ENCODE measurements at places on chromosomes 16 and 17. TPM values are rescaled to one million over a fixed set of nuclear protein-coding genes. Genes with fewer than 3 reads are reported as not detected.

The ADAM11 gene
- total RNA-seq = 0.32 TPM

The OTOP2 gene
- total RNA-seq = not detected

DNA sequence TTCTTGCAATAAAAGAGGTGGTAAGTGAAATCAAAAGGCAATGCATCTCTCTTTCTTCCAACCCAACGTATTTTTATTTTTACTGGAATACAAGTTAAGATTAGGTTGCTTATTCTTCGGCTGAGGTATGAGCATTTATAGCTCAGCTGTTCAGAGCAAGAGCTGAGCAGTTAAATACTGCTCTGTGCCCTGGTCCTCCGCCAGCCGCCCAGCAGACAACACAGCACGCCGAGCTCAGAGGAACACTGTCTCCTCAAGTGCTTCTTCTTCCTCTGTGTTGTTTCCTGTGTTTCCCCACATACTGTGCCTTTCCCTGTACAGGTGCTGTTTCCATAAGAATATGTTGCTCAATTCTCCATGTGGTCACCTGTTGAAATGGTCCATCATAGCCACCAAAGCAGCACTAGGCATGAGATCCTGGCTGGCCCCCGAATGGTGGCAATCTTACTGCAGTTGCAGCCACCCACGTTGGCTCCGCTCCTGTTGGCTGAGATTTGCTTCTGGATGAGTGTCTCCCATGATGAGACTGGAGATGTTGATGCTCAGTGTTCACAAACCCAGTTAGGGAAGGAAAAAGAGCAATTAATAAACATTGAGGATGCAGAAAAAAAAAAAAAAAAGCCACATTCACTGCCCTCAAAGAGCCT, 515.3 kb downstream of the GRIN2A start:
- DNase-seq = no peak

GRCh38 chr17:75138519-75138918, 7.0 kb upstream of the NT5C start:
- DNase-seq = no peak

GRCh38 chr16:88424587-88425235, 28.4 kb upstream of the ZFPM1 start:
- DNase-seq = no peak

- peak; percentile 38 for DNase-seq
Measured at GRCh38 chr16:1707193-1707790, 1.3 kb downstream of the MAPK8IP3 start.

DNA sequence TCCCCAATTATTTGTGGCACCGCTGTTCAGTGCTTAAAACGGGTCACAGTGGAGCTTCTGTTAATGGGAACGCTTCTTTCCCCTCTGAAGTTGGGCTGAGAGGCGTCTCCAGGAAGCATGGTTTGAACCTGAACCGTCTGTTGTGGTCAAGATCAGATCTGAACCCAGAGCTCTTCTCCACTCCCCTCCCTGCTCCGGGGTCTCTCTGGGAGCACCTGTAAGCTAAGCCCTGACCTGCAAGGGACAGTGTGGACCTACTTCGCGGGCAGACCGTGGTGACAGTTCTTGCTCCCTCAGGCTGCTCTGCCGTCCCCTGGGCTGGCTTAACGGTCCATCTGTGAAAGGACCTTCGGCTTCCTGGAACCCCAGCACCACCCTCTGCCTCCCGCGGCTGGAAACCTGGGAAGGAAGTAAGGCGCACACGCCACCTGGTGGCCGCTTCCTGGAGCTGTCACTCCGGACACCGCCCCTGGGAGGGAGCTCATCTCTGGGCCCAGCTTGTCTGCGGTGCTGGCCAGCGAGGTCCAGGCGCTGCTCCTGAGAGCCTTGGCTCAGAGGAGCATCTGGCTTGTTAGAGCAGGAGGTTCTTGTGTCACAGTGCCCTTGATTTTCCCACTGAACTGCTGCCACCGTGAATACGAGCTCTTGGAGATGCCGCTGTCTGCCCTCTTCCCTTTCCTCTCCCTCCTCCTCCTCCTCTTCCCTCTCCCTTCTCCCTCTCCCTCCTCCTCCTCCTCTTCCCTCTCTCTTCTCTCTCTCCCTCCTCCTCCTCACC, 518.5 kb upstream of the EEF2KMT start:
- DNase-seq = no peak

GRCh38 chr16:89881368-89881730, 8.0 kb downstream of the TCF25 start:
- no peak for DNase-seq

GRCh38 chr16:67284699-67285646, 5.6 kb downstream of the PLEKHG4 start:
- no peak for DNase-seq

DNA sequence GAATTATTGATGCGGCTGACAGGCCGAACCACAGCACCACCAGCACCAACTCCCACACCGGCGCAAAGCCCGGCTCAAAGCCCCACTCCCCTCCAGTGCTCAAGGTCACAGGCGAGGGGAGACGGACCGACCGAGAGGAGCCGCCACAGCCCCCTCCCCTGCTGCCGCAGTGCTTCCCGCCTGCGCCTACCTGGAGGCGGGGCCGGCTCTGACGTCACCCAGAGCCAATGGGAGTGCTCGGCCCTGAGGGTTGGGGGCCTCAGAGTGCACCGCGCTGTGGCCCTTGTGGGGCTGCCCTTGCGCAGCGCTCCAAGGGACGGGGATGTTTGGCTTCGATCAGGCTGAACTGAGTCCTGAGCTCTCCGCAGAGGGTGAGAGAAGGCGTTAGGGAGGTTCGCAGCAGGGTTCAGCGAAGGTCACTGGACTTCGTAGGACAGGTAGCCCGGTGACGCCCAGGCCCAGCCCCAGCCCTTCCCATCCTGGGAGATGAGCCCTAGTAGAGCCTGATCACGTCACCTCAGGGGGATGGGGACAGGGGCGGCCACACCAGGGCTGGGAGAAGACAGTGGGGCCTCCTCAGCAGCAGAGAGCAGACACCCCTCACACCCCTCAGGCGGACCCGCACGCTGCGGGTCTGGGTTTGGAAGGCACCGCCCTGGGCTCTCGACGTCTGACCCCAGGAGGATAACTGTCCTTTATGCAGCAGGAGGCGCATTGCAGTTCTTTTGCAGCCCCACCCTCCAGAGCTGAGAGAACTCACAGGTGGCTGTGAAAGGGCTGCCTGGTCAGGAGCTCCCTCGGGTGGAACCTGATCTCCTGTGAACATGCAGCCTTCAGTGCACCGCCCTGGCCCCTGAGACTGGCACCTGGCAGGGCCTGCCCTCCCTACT, 1.5 kb downstream of the NDRG4 start:
- DNase-seq = no peak

- peak; percentile 25 for DNase-seq
Measured at GRCh38 chr16:65967376-65967775, 399.1 kb upstream of the CDH5 start.

DNA sequence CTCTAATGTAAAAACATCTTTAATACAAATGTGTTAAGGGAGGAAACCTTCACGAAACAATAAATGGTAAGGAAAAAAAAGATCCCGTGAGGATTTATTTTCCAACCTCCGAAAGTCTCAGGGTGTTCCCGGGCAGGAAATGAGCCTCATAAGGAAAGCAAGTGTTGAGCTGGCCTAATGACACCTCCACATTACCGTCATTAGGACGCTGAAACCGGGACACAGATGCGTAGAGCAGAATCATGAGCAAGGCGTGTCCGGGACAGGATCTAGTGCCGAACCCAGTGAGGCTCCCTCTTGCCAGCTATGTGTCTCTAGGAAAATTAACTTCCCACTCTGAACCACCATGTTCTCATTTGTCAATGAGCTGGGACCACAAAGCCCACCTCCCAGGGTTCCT, 22.7 kb upstream of the CYTH1 start:
- no peak for DNase-seq

Measured in fibroblast of villous mesenchyme (primary cell).